ENCODE measurements at places on chromosomes 13 and 19.

DNA sequence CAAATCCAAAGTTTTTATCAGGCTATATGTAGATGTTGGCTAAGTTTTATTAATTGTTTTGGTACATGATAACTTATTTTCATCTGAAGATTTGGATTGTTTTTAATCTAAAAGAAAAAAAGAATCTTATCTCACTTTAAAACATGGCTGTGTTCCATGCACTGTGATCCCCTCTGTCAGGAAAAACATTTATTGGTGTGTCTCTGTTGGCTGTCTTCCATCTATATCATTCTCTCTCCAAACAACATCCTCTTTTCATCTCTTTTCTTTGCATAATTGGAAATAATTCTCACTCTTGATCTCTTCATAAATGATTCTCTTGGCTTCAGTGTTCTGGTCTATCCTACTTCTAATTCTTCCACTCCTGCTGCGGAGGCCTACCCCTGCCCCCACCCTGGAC is 4.2 kb downstream of the NALCN start:
- DNase-seq = no peak

GRCh38 chr19:3712663-3713611 is 4.8 kb downstream of the TJP3 start:
- DNase-seq = no peak

DNA sequence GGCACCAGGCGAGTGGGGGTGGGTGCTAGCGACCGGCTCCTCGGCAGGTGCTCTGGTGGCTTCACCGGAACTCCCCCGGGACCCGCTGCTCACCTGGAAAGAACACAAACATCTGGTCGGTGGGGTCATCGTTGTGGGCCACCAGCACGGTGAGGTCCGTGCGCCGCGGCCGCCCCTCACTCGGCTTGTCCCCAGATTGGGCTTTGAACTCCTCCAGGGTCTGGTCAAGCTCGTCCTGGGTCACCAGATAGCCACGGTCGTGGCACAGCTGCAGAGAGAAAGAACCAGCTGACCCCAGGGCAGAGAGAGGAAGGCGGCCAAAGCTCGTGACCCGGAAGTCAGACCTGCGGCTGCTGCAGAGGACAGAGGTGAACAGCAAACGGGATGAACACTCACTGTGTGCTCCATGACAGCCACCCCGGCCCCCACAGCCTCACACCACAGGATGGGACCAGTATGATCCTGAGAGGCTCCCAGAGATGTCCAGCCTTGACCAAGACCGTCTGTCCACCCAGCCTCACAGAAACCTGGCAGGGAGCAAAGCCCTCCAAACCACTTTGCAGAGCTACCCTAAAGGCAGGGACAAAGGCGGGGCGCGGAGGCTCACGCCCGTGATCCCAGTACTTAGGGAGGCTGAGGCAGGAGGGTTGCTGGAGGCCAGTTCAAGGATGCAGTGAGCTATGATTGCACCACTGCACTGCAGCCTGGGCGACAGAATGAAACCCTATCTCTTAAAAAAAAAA is 1.2 kb downstream of the POLR2E start:
- DNase-seq = no peak

DNA sequence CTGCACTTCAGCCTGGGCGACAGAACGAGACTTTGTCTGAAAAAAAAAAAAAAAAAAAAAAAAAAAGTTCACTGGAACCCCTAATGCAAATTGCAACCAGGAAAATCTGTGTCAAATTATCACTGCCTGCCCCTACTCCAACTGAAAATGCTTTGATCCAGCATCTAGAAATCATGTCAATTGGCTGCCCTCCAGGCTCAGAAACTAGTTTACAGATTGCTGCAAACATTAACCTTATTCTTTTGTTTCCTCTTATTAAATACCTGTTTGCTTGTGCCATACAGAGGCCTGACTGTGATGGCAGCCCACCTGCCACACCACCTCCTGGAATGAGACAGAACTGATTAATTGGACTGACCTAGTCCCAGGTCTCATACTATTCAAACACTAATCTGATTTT is 18.6 kb upstream of the AKT2 start:
- no peak for DNase-seq

- no peak for DNase-seq
Measured at GRCh38 chr13:109010912-109011311, 381.5 kb downstream of the MYO16 start.

DNA sequence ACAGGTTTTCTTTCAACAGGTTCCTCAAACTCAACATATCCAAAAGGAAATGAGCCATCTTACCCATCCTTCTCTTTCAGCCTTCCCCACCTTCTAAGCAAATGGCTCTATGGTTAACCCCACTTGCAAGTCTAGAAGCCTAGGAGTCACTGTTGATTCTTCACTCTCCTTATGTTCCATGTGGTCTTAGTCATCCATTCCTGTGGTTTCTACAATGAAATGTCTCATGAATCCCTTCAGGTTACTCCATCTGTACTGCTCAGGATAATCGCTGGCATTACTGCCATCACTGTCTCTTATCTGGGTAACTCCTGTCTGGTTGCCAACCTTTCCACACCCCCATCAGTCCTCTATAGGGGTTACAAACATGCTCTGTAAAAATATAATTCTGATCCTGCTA is 381.3 kb downstream of the ENOX1 start:
- DNase-seq = no peak

- no peak for DNase-seq
Measured at GRCh38 chr13:70189981-70190380, 81.7 kb upstream of the KLHL1 start.

- DNase-seq = no peak
Measured at GRCh38 chr13:30711375-30711774, 24.0 kb upstream of the ALOX5AP start.

DNA sequence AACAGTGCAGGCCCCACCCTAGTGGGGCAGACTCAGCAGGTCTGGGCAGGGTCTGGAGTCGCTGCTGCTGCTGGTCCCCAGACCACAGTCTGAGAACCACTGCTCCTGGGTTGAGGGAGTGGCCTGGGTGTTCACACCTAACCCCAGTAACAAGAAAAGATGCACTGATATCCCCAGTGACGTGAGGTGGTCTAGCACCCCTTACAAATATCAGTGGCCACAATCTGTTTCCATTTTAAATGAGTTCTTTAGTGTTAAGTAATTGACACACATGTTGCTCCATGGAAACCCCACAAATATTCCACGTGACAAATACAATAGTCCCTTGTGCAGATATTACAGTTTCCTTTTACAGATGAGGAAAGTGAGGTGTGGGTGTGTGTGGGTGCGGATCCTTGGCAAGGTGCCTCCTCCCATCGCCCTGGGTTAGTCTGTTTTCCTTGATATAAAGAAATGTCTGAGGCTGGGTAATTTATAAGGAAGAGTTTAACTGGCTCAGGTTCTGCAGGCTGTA is 96.3 kb upstream of the GPR183 start:
- DNase-seq = no peak

DNA sequence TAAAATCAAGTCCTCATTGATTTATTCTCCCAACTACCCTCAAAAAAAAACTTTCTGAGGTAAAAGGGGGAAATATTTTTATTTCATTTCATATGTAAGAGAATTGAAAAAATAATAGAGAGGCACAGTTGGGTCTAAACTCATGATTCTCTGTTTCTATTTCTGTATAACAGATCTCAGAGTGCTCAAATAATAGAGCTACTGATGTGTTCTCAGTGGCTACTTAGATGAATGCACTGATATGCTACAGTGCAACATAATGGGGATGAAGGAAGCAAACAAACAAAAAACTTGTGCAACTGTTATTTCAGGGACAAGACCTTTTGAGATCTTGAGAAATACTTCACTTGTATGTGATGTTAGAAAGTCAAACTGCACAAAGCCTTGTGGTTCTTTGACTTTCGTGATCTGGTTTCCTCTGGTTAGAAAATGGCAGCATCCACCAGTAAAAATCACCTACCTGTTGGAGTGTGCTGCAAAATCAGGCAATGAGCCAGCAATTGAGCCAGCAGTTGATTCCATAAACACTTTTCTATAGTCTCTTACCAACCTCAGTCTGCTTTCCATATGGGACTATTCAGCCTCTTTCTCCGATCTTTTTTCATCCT is 9.7 kb upstream of the DACH1 start:
- no peak for DNase-seq

DNA sequence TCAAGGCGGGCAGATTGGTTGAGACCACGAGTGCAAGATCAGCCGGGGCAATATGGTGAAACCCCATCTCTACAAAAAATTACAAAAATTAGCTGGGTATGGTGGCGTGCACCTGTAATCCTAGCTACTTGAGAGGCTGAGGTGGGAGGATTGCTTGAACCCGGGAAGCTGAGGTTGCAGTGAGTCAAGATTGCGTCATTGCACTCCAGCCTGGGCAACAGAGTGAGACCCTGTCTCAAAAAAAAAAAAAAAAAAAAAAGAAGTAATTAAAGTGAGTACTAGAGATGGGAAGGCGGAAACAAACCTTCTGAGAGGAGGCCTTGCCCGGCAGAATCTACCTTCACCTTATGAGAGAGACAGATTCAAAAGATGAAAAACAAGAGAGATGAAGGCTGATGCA is 14.7 kb downstream of the NLRP9 start:
- DNase-seq = no peak

DNA sequence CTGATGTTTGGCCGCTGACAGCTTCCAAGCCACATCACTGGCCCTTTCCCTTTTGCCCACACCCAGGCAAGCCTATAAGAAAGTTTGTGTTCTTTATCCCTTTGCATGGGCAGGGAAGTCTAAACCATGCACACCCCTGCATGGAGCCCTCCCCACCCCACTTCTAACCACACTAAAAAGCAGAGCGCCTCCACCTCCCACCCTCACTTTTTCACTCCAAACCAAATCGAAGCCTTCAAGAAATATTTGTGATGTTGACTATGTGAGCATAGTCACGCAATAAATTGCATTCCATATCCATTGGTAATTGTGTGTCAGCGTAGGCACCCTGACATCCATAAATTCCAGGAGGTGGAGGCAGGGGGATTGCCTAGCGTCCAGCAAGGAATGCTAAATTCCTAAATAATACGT is 104.4 kb upstream of the LSM14A start:
- DNase-seq = no peak

GRCh38 chr13:23789576-23790346 is 99.4 kb downstream of the MIPEP start:
- no peak for DNase-seq

DNA sequence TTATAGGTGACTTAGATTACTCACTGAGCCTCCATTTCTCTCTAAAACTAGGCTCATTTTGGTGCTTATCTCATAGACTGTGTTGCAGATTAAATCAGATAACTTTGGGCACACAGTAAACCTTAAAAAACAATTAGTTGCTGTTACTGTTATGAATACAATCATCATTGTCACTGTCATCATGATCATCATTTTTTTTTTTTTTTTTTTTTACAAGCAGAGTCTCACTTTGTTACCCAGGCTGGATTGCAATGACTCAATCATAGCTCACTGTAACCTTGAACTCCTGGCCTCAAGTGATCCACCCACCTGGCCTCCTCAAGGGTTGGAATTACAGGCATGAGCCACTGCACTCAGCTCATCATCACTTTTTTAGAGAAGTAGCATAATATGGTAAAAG is 60.0 kb downstream of the VWA8 start:
- DNase-seq = peak; percentile 69

DNA sequence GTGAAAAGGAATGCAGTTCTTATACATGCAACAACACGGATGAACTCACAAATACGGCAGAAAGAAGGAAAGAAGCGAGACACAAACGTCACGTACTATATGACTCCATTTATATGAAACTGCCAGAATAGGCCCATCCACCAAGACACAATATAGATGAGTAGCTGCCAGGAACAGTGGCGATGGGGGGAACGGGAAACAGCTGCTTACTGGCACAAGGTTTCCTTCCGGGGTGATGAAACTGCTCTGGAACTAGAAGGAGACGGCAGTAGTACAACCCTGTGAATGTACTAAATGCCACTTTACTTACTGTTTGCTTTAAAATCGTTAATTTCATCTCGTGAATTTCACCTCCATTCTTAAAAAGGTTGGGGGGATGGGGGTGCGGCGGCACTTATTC is 28.9 kb downstream of the MLLT1 start:
- no peak for DNase-seq

DNA sequence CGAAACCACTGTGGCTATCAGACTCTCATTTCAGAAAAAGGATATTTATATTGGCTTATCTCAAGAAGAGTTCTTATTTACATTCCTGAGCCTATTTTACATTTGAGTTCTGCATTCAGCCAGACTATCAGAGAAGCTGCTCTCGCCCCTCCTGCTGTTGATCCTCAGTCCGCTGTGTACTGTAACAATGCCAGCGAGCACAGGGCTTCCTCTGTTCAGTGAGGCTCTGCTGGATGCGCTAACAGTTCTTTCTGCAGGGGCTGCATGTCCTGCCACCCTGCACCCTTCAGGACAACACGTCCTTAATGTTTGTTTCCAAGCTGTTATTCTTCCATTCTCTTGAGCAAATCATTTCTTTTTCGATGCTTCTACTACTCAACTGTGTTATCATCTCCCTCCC is 463.7 kb upstream of the SGCG start:
- no peak for DNase-seq

- no peak for DNase-seq
Measured at GRCh38 chr13:23715762-23716235, 145.6 kb downstream of the TNFRSF19 start.

GRCh38 chr19:51727349-51727880 is 3.6 kb upstream of the HAS1 start:
- no peak for DNase-seq

- DNase-seq = peak; percentile 81
Measured at GRCh38 chr19:44653977-44654774, 10.5 kb downstream of the PVR start.

DNA sequence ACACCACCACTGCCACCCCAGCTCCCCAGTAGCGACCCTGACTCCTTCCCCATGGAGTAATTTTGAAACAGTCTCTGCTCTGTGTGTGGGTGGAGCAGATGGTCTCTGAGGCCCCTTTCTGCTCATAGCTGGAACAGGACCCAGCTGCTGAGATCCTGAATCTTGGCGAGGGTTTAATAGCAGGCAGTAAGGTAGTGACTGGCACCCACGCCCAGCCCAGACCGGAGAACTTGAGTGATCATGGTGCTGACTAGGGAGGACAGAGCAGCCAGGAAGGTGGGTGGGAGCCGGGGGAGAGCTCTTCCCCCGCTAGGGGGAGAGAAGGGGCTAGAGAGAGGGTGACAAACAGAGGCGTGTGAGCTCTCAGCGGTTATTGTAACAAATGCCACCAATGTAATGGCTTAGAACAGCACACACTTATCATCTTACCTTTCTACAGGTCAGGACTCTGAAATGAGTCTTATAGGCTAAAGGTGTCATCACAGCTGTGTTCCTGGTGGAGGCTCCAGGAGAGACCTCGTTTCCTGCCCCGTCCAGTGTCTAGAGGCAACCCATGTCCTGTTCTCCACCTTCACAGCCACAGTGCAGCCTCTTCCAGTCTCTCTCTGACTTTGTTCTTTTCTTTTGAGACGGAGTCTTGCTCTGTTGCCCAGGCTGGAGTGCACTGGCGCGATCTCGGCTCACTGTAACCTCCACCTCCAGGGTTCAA is 7.2 kb upstream of the ACER1 start:
- DNase-seq = peak; percentile 19

GRCh38 chr13:20064128-20064527 is 96.7 kb downstream of the GJA3 start:
- DNase-seq = no peak
